ENCODE measurements at places on chromosomes 12 and 14. TPM values are rescaled to one million over a fixed set of nuclear protein-coding genes. Genes with fewer than 3 reads are reported as not detected.
A peak's percentile ranks its signal among the peaks of the same experiment; 100 is the strongest.

DNA sequence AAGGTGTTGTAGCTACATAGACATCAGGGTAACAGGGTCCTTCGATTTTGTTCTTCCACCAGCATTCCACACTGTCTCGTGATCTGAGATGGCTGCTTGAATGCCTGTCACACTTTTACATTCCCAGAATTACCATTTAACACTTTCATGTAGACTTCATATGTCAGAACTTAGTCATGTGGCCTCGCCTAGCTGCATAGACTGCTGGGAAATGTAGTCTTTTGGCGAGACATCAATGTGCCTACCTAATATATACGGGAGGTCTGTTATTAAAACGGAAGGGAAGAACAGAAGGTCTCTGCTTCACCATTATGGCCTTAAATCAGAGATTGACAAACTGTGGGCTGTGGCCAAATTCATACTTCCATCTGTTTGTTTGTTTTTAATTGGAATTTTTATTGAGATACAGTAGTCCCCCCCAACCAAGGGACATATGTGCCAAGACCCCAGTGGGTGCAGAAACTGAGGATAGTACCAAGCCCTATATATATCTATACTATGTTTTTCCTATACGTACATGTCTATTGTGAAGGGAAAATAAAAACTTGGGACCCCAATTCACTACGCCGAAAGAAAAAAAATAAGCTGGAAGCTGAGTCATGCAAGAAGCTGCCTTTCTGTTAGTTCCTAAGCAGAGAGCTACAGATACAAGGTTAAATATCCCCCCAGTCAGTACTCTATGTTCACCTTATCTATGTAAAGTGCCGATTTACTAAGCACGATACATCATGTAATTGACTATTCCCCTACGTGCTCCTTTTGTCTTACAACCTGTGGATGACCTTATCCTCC, 11.3 kb upstream of the HRK start:
- no peak for DNase-seq

DNA sequence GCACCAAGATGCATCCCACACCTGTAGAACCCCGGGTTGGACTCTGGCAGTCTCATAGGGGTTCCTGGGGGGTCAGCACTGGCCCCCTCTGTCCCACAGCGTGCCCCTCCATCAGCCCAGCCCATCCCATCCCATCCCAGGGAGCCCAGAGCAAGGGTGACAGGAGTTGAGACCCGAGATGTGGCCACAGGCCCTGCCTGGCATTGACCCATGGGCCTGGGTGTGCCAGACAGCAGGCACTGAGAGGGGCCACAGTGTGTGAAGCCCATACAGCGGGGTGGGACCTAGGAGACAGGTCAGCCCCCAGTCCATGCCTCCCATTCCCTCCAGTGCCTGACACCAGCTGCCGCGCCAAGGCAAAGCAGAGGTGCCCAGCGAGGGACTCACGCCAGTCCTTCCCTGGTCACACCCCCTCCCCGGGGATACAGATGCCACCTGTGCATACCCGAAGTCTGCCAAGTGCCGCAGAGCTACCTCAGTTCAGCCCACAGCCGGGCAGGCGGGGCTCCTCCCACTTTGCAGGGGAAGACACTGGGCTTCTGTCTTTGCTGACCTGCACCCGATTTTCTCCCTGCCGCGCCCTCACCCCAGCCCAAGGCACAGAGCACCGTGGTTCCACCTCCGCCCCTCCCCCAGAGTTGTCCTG, 50.4 kb downstream of the CYP46A1 start:
- DNase-seq: no peak

DNA sequence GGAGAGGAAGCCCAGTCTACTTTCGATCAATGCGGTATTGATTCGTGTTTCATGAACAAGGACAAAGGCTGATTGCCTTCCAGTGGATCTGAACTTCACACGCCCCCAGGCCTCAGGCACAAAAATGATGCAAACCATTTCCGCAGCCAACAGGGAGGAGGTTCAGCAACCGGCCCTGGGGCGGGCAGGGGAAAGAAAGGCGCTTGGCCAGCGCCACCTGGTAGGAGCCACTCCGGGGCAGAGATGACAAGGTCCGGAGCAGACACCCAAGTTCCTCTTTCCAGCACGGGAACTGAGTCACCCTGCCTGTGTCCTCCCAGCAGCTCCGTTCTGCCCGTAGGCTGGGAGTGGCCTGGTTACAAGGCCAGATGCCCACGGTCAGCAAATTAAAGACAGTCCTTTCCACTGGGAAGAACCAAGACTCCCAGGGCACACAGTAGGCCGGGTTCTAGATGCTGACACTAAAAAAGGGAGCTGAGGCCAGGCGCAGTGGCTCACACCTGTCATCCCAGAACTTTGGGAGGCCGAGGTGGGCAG, 136.3 kb downstream of the SCARB1 start:
- no peak for DNase-seq

DNA sequence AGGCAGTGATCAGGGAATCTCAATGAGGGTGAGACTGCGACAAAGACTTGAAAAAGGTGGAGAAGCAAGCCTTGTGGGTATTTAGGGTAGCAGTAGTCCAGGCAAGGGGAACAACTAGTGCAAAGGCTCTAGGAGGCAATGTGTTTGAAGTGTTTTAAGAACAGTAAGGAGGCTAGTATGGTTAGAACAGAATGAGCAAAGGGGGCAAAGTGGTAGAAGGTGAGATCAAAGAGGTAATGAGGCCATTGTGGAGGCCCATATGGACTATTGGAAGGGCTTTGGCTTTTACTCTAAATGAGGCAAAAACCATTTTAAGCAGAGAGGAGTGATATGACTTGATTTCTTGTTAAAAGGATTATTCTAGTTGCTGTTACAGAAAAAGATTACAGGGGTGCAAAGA, 16.8 kb downstream of the HIF1A start:
- no peak for DNase-seq

The NRDE2 gene
- total RNA-seq: 21.0 TPM

The PMCH gene
- not detected for total RNA-seq

The KIF26A gene
- 0.59 TPM for total RNA-seq

DNA sequence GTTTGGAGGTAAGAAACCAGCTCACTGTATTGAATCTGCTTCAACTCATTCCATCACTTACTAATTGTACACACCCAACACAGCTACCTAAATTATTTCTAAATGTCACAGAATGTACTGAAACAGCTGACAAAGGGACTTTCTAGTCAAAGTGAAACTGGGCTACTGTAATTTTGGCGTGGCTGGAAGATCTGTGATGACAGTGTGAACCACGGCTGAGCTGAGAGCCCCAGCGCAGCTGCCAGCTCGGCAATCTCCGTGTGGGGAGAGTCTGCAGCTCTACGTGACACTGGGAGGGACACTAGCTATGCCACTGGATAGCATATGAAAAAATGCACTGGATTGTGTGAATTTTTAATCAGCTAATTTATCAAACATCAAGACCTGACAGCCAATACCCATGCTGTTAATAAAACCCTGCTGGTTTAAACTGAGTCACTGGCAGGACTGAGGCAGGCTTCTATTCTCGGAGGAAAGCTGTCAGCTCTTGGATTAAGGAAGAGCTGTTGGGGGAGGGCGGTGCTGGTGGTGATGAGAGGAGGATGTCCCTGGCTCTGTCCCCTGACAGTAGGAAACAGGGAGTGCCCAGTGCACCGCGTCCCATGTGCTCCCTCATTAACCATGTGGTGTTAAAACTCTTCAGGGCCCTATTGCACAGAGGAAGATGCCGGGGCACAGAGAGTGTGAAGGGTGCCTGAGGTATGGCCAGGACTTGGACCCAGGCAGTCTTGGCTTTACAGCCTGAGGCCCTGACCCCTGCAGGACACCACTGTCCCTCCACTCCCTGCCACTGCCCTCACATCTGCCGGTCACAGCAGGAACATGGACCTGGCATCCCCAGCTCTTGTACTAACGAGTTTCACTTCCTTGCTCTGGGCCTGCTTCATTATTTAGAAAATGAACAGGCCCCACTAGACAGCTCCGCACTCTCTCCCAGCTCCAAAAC, 13.3 kb downstream of the SLC15A4 start:
- DNase-seq: peak; percentile 35

The CALM1 gene
- total RNA-seq: 373 TPM

GRCh38 chr14:81559385-81559784, 25.7 kb upstream of the SEL1L start:
- no peak for DNase-seq

GRCh38 chr14:36402867-36403266, 82.4 kb upstream of the MBIP start:
- DNase-seq: no peak

DNA sequence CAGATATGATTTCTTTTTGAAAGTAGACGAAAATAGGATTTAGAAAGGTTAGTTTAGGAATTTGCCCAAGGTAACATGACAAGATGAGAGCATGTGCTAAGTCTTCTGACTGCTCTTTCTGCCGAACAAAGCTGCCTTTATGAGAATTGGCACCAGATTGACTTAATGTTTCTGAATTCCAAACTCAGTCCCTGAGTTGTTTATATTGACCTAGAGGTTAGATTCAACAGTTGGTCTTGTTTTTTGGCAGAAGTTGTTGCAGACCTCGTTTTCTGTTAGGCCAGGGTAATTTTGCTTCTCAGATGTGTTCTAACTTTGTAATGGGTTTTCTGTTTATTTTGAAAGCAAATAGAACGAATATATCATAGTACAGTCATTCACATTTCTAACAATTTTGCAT, 61.5 kb upstream of the LRTM2 start:
- no peak for DNase-seq

The PLCZ1 gene
- not detected for total RNA-seq

DNA sequence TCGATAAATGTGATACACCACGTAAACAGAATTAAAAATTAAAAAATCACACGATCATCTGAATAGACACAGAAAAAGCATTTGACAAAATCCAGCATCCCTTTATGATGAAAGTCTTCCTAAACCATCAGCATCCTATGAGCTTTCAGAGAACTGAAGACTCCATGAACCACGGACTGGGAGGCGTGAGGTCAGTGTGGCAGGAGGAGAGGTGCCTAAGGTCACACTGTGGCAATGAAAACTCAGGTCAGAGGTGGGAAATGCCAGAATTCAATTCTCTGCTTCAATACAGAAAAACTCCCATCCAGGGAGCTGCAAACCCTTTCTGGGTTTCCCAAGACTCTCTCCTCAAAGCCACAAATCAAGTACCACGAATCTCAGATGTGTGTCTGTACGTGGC, 51.6 kb downstream of the KDM2B start:
- DNase-seq: no peak

The ASB2 gene
- total RNA-seq: 12.7 TPM

GRCh38 chr12:102043928-102044327, 17.9 kb downstream of the WASHC3 start:
- peak; percentile 59 for DNase-seq

- peak; percentile 97 for DNase-seq
Measured at GRCh38 chr12:6961278-6961694, 9.2 kb downstream of the PHB2 start.

The COL2A1 gene
- total RNA-seq: not detected

GRCh38 chr12:55908726-55909512, 18.8 kb downstream of the PYM1 start:
- no peak for DNase-seq

DNA sequence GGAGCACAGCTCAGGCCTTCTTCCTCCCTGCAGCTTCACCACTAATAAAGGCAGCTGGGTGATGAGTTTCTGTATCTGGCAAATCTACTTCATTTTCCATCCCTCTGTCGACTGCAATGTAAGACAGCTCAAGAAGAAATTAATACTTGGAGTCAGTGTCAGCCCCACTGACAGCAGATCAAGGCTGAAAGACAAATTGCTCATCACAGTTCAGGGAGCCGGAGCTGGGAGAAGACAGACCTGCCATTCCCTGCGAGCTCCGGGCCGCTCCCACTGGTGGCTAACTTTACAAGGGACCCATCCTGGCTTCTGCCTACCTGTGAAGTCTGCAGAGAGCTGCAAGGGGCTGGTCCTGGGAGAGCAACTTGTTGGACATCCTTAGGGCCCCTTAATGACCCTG, 49.8 kb downstream of the CCDC60 start:
- DNase-seq: no peak

The KRT79 gene
- total RNA-seq: 0.87 TPM

GRCh38 chr14:65213316-65213715, 111.0 kb upstream of the MAX start:
- no peak for DNase-seq

DNA sequence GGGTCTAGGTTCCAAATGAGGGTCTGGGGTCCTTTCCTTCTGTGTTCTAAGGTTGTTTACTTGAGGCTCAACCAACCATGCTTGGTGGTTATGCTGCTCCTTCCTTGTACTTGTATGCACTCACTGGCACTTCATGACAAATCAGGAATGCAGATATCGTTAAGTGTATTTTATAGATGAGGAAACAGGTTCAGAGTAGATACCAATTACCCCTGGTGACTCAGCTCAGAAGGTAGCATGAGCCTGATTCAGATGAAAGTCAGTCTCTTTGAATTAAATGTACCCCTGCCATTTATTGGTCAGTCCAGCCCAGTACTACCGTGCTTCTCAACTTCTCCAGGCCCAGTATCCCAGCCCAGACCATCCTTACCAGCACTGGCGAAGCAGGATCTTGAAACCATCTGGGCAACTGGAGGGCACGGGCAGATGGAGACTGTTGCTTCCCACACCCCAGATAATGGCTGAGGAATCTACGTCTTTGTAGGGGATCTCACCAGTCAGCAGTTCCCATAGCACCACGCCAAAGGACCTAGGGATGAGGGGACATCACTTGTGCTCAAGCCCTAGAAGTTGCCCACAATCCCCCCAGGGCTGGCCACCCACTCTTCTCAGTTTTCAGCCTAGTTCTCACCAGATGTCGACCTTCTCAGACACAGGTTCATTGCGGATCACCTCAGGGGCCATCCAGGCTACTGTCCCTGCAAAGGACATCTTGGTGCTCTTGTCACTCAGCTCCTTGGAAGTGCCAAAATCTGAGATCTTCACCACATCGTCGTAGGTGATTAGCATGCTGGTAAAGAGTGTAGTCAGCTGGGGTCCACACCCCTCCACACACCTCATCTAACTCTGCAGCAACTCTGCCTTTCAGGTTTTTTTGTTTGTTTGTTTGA, 14.3 kb downstream of the MAP3K12 start:
- no peak for DNase-seq

DNA sequence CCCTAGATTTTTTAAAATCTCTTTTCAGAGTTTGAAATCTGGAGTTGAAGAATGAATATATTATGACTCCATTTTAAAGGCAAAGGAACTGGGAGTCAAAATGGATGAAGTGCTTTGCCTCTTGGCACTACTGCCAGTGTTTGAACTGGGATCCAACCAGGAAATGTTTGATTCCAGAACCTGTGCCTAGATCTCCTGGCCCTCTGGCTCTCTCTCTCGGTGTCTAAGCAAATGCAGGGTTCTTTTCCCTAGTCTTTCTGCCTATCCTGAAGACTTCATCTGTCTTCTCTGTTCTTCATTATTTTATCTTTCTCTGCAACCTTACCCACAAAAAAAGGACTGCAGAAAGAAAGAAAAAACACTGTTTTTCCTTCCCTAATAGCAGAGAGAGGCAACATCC, 17.0 kb downstream of the BTG1 start:
- no peak for DNase-seq

The PLBD2 gene
- total RNA-seq: 13.9 TPM

GRCh38 chr14:99012703-99013102, 259.3 kb downstream of the BCL11B start:
- no peak for DNase-seq

DNA sequence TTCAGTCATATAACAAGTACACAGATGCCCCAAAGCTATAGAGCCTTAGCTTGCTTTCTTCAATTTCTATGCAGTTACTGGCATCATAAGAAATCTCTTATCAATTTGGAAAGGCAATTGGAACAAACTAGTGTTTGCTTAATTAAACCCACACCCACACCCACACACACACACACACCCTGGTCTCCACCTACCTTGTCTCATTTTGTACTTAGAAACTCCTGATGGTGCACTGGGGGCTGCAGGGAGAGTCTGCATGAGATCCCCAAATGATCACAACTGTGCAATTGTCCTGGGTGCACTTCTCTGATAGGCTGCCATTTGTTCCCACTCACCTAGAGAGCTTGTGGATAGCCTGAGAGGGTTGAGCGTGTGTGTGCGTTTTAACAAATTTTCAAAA, 40.5 kb upstream of the PTCSC3 start:
- DNase-seq: no peak

All from activated CD8-positive, alpha-beta T cell treated with anti-CD3 and anti-CD28 coated beads for 36 hours (primary cell).